Activated T-helper 2 cell treated with anti-CD3 and anti-CD28 coated beads, Interferon-gamma antibody, Interleukin-2, Interleukin-4, amounts not matched to agents 10 μg/mL and 5 μg/mL and 100 μg/mL, durations not matched to agents 14 hours and 24 hours and 36 hours (primary cell): ENCODE measurements at places on chromosomes 12 and 14.

- no peak for DNase-seq
Measured at GRCh38 chr12:78316631-78317468, 486.2 kb downstream of the NAV3 start.

GRCh38 chr12:12883369-12884001 is 7.9 kb upstream of the GPRC5A start:
- no peak for DNase-seq

DNA sequence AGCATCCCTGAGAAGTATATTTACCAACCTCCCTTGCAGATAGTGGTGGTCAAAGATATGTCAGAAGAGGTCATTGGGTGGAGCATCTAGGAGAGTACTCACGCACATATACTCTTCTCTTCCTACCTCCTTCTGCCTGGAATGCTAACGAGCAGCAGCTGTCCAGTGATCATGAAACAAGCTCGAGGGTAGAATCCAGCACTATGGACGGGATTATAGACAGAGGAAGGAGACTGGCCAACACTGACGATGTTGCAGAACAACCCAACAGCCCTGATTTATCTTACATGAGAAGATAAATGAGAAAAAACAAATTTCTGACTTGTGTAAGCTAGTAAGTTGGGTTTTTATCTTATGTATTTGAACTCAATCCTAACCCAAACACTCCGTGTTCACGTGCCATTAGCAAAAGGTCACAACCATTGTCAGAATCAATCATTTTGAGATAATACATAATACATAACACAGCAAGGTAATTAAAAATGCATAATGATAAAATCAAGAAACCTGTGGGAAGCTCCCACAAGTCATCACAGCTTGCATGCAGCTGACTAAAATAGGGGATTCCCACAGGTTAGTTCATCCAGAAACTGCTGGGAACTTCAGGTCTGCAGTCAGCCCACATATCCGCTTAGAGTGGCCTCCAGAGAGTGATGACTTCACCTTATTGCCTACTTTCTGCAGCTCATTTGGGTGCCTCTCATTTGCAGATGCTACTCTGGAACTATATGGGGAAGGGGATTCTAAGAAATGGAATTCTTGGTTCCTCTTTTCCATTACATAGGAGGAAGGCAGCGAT is 36.3 kb upstream of the STK38L start:
- peak; percentile 23 for DNase-seq

DNA sequence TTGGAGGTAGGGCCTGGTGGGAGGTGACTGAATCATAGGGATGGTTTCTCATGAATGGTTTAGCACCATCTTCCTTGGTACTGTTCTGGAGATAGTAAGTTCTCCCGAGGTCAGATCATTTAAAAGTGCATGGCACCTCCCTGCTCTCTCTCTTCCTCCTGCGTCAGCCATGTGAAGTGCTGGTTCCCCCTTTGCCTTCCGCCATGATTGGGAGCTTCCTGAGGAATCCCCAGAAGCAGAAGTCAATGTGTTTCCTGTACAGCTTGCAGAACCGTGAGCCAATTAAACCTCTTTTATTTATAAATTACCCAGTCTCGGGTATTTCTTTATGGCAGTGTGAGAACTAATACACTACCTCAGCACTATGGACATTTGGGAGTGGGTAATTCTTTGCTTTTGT is 4.8 kb upstream of the LGMN start:
- no peak for DNase-seq

DNA sequence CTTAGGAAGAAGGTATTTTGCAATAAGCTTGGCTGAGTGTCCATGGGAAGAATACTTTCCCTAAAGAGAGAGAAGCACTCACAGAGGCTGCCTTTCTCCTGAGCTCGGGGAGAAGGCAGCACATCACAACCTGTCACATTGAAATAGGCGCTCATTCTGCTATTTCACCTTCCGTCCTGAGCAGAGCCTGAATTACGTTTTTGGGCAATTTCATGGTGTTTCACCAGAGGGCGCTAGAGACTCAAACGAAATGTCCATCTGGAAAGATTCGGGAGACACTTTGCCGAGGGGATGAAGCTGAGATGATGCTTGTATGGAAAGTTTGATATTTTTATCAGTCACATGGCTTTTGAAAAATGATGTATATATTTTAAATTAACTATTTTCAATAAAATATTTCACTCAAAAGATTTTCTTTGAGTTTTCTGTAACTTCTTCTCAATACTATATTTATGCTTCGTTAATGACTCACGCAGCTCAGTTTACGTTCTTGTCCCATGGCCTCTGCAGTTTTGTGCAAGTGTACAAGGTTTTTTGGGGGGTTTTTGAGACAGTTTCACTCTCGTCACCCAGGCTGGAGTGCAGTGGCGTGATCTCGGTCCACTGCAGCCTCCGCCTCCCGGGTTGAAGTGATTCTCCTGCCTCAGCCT is 17.4 kb upstream of the B4GALNT3 start:
- DNase-seq: peak; percentile 28

GRCh38 chr12:66679461-66680084 is 697 bp upstream of the GRIP1 start:
- DNase-seq: no peak

DNA sequence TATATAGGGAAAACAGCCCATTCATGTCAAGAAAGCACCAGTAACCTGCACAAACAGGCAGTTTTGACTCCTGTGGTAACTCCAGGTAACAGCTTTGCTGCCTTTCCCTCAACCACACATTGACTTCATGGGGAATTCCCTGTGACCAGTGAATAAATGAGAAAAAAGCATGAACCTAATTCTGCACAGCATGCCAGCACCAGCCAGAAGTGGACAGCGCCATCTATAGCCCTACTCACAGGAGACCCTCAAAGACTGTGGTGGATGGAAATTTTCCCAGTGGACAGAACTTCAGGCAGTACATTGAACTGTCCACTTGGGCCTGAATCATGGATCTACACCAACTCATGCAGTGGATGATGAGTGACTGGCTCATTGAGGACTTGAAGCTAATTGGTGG is 152.1 kb downstream of the SLC8A3 start:
- no peak for DNase-seq

DNA sequence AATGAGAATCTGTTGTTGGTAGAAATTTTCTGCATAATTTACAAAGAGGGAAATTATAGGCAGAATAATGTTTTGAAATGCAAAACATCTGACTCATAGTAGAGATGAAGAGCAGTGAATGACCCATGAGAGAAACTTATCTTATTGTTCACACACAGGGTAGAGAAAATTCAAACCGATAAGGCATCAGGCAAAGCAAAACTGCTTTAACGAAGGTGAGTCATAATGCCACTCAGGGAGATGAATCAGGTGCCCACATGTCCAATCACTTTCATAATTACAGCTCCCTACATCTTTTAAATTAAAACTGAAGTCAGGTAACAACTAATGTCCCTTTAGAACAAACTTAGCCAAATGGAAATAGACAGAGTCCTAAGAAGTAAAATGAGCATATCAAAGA is 265.6 kb upstream of the GARIN6 start:
- DNase-seq: no peak

DNA sequence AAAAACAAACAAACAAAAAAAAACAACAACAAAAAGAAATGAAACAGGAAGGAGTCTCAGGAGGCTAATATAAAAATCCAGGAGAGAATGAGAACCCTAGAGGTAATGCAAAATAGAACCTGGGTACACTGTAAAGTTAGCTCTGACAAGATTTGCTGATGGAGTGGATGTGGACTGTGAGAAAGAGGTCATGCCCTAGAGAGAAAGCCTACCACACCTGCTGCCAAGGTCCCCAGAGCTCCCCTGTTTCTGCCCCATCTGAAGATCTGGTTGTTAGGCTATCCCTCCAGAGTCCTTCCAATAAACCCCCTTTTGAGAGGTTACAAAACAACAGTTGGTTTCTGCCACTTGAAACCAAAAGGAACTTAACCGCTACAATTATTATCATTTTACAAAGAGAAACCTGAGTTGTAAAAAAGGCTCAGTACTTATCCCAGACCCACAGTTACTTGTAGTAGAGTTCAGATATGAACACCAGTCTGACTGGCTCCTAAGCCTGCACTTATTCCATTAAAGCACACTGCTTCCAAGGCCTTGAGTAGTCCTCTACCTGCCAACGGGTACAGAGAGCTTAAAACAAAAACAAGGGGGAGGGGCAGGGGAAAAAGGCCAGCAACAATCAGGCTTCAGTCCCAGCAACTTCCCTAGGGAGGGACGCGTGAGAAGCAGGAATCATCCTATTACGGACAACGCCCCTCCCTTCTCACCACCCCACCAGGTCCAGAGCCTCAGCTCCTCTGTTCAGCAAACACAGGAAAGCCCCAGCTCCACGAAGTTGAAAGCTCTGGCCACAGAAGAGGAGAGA is 27.7 kb downstream of the PPP1R13B start:
- DNase-seq: no peak

DNA sequence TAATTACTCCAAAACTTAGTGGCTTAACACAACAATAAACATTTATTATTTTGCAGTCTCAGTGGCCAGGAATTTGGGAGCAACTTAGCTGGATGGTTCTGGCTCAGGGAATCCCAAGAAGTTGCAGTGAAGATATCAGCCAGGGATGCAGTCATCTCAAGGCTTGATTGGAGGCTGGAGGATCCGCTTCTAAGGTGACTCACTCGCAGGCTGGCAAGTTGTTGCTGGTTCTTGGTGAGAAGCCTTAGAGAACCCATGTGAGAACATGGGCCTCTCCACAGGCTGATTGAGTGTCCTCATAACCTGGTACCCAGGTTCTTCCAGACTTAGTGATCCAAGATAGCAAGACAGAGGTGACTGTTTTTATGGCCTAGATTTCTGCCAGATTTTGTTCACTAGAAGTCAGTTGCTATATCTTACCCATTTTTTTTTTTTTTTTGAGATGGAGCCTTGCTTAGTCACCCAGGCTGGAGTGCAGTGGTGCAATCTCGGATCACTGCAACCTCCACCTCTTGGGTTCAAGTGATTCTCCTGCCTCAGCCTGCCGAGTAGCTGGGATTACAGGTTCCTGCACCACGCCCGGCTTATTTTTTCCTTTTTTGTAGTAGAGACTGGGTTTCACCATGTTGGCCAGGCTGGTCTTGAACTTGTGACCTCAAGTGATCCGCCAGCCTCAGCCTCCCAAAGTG is 32.5 kb downstream of the BRMS1L start:
- no peak for DNase-seq

DNA sequence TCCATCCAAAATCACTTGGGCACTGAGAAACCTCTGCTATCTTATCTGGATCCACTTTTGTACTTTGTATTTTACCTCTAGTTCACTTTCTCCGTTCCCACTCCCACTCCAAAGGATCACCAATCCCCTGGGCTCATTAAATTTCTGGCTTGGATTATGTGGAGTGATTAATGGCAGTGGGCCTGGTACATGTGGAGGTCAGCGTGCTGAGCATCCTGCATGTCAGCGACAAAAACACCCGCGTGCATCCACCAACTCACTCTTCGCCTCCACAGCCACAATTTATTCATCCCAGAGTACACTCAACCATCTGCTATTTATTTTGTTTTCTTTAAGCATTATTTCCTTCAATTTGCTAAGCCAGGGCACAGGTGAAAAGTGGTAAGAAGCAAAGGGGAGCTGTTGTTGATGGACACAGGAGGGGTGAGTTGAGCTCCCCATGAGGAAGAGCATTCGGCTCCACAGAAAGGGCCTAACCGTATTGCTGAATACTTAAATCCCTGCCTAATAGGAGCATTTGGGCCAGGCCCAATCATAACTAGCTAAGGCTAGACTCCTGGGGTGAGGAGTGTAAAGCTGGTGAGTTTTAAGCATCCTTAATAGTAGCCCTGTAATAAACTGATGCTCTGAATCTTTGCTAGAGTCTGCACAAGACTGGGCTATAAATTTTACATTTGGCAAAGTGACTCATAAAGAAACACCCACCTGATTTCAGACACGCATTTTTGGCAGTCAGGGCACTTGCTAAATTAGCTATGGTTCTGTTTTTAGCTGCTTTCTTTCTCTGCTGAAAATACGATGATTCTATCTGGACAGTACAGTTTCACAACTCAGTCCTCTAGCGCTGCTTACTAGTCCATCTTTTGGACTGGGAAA is 137.8 kb downstream of the SLC25A21 start:
- DNase-seq: no peak

DNA sequence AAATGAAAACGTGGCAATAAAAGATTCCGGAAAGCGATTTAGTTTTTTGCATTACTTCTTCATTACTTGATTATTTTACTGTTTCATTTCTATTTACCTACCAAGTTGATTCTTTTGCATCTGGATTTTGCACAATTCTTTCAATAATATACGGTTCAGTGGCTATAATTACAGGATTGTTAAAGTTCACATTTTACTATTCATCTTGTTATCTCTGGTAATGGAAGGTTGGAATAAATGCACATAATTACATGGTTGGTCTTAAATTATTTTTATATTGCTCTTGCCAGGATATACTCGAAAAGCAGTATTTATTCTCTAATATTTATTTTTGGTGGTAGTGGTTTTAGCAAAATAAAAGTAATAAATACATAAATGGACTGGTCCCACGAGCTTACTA is 837.9 kb downstream of the DIO2 start:
- no peak for DNase-seq

GRCh38 chr12:87323369-87323768 is 705.8 kb downstream of the C12orf50 start:
- no peak for DNase-seq

DNA sequence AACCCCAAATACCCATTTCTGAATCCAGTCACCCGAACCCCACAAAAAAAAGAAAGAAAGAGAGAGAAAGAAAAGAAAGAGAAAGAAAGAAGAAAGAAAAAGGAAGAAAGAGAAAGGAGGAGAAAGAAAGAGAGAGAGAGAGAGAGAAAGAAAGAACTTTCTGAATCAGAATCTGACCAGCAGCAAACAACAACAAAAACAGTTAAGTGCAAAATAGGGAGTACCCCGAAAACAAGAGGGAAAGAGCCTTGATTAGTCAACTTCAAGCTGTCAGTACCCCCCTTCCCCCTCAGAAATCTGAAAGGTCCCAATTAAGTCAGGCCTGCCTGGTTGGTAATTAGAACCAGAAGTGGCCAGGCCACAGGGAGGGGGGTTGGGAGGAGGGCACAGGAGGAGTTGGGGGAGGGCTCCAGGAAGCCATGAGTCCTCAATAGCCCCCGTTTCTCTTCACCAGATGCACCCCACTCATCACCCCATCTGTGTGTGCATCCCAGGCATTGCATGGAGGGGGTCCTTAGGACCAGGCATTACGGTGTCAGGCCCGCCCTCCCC is 9.8 kb downstream of the RARG start:
- DNase-seq: no peak

DNA sequence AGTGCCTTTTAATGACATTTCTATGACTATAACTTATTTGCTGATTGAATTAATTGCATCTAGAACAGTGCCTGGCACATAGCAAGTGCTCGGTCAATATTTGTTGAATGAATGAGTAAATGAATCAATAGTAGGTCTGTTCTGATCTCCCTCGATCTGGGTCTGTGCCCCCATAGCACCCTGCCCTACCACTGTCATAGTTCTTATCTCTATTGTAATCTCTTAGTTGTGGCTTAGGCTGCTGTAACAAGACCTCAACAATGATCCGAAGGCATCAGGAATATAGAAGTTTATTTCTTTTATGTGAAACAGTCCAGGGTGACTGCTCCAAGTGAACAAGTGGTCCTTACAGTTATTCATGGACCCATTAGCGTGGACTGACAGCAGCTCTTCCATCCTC is 44.0 kb upstream of the RPH3A start:
- no peak for DNase-seq
